Stimulated activated CD8-positive, alpha-beta memory T cell treated with anti-CD3 and anti-CD28 coated beads, Interleukin-15, amount 100 ng/mL, for 4 hours (primary cell): ENCODE measurements at places on chromosomes 2 and 18.

- DNase-seq = no peak
Measured at GRCh38 chr2:213229814-213230213, 54.5 kb upstream of the SPAG16 start.

DNA sequence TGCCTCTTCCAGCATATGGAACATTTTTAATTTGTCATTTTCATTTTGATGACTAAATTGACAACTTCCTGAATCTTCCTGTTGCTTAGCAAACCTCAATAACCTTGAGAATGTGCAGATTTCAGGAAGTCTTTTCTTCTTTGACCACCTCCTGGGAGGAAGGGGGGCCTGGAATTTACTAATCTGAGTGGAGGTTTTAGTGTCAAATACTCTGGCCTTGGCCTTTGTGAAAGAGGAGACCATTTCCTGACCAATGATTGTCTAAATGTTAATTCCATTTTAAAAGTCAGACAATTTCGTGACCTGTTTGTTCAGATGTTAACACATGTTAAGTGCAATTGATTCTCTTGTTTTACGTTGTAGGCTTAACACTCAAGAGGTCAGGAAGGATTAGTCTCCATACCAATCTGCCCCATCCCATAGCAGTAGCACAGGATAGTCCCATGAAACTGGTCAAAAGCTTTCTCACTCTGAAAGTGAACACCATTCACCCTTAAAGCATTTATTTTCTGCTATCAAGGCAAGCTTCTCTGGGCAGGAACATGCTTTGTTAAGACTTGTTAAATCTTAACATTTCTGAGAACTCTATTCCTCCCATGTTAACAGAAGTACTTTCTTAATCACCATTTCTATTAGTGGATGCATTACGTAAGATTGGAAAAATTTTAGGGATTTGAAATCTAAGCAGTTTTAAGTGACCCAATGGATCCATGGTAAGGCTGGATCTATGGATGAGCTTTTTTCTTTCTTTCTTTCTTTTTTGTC is 219.6 kb downstream of the RND3 start:
- no peak for DNase-seq

GRCh38 chr2:225177098-225177497 is 134.8 kb upstream of the DOCK10 start:
- no peak for DNase-seq

- DNase-seq = no peak
Measured at GRCh38 chr2:226334981-226335720, 464.5 kb downstream of the IRS1 start.

DNA sequence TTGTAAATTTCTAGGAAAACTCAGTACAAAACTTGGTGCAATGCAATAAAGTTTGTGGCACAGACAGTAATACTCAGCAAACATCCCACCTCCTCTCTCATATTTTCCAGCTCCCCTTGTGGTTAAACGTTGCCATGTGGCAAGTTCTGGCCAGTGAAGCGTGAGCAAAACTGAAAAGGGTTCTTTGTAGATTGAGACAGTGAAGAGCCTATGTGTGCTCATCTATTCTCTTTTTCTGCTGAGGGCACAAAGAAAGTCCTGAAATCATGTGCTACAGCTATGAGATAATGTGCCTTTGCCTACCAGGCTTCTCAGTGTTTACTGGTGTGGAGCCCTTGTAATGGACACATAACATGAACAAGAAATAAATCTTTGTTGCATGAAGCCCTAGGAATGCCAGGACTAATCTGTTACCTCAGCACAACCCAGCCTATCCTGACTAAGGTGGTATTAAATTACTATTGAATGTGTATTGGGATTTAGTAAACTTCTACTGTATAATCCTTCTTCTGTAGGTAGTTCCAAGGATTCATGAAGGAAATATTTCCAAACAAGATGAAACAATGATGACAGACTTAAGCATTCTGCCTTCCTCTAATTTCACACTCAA is 13.0 kb upstream of the TYMS start:
- DNase-seq = no peak

DNA sequence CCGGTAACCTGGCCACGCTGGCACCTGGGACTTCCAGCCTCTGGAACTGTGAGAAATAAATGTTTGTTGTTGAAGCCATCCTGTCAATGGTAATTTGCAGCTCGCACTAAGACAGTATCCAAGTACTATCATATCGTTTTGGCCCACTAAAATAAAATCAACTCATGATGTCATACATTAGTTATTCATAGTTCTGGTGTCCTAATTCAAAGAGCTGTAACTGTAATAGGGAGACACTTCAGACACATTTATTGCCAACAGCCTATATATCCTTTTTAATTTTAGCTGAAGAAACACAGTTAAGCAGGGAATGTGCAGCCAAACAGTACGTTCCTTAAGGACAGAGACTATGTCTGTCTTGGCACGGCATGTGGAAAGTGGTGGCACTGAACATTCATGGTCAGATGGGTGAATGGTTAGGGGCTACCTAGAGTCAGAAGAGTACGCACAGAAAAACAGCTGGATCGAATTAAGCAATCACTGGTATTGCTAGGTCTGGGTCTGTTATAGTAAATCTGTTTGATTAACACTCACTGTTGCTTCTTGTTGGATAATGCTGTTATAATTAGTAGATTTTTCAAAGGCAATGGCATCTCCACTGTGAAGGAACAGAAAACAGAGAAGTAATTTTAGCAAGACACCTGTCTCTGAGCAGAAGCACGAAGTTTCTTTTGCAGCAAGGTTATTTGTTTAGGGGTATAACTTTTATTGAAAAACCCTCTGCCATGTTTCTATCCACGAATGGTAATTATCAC is 41.3 kb upstream of the CREG2 start:
- DNase-seq = no peak

GRCh38 chr2:134155134-134155533 is 98.7 kb upstream of the MGAT5 start:
- no peak for DNase-seq

- no peak for DNase-seq
Measured at GRCh38 chr18:26407736-26408601, 140.4 kb downstream of the KCTD1 start.

- DNase-seq = no peak
Measured at GRCh38 chr18:10074110-10074509, 160.3 kb downstream of the VAPA start.

GRCh38 chr2:1730015-1730927 is 14.0 kb downstream of the PXDN start:
- no peak for DNase-seq

- no peak for DNase-seq
Measured at GRCh38 chr2:183579686-183580085, 455.4 kb downstream of the NUP35 start.

DNA sequence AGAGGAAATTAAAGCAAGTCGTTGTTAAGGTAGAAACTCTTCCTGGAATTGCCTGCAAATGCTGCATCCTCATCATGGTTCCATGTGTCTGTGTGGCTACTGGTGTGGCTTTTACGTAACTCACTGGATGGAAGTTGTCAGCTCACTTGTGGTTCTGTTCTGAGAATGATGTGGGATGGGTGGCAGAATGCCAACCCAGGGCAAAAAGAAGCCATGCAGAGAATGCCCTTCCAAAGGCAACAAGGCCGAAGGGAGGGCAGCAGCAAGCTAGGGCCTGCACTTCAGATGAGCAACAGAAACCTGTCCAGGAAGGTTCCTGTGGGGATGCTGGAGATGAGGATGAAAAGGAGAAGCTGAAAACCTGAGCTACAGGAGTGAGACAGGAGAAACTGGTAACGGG is 10.4 kb upstream of the NAPG start:
- no peak for DNase-seq

- DNase-seq = no peak
Measured at GRCh38 chr18:58051765-58052460, 7.9 kb downstream of the NEDD4L start.
